Stimulated activated CD8-positive, alpha-beta memory T cell treated with anti-CD3 and anti-CD28 coated beads, Interleukin-2, amount 100 ng/mL, for 1 hour (primary cell): ENCODE measurements at places on chromosomes 5 and 9.

GRCh38 chr5:179994583-179995323 lies 76.8 kb downstream of the RNF130 start:
- no peak for DNase-seq

DNA sequence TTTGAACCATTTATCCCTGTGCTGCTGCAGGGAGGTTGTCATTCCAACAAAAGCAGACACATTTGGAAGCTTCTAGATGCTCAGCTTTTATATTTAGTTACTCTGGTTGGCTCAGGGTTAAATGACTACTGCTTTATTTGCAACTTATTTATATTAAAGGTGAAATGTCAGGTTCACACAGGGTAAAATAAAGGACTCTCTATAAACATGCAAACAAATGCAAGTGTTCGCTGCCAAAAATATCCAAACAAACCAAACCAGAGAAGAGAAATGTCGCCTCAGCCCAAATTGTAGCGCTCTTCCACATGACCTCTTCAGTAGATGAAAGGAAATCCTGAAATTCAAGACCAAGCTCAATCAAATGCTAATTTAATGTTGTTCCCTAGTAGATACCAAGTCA lies 57.0 kb upstream of the LIFR start:
- DNase-seq: no peak

- no peak for DNase-seq
Observed at GRCh38 chr5:73525606-73526203, 27.5 kb downstream of the BTF3 start.

GRCh38 chr9:33781736-33782135 lies 13.6 kb upstream of the PRSS3 start:
- no peak for DNase-seq

- DNase-seq: peak; percentile 6
Observed at GRCh38 chr5:73625944-73626811, at the start of gene ARHGEF28. Gene ARHGEF28, plus strand, starts transcription at chr5:73626196. Its CDS starts 58,656 bp downstream, at chr5:73684852.

GRCh38 chr5:73031839-73032238 lies 76.0 kb downstream of the FCHO2 start:
- DNase-seq: no peak

DNA sequence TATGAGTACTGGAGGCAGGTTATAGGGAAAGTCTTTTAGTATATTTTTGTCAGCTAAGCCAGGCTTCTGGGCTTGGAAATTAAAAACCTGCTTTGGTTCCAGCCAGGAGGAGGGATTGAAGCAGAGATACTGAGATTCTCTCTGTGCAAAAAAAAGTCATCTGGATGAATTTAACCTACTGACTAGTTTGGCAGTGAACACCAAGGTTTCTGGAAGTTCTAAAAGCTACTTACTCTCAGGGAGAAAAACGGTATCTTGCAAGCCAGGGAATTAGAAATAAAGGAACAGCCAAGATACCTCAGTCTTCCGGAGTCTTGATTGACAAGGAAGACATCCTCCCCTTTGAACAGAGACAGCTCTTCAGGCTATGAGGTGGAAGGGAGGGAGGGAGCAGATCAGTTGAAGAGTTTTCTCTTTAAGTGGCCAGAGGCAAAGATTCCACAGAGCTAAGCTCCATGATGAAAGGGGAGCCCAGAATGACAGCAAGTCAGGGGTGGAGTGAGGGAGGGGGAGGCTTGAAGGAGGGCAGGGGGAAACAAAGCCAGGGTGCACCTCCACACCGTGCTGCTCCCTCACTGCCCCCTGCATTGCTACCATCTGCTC lies 8.3 kb upstream of the ZBTB34 start:
- DNase-seq: no peak

GRCh38 chr9:120592210-120592609 lies 12.2 kb upstream of the CDK5RAP2 start:
- DNase-seq: no peak

DNA sequence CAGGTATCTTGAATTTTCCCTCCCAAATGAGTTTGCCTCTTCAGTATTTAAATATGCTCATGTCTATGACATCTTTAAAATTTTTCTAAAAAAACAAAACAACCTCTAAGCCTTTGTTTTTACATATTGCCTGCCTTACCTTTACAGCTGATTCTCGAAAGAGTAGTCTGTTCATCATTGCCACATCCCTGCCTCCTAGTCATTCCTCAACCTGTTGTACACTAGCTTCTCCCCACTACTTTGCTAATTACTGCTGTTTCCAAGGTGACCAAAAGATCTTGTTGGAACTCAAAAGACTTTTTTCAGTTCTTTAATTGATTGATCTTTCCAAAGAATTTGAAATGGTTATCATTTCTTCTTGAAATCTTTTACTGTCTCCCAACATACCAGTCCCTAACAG lies 1.9 kb upstream of the NADK2 start:
- DNase-seq: no peak

GRCh38 chr5:11452852-11453251 lies 451.4 kb downstream of the CTNND2 start:
- no peak for DNase-seq

DNA sequence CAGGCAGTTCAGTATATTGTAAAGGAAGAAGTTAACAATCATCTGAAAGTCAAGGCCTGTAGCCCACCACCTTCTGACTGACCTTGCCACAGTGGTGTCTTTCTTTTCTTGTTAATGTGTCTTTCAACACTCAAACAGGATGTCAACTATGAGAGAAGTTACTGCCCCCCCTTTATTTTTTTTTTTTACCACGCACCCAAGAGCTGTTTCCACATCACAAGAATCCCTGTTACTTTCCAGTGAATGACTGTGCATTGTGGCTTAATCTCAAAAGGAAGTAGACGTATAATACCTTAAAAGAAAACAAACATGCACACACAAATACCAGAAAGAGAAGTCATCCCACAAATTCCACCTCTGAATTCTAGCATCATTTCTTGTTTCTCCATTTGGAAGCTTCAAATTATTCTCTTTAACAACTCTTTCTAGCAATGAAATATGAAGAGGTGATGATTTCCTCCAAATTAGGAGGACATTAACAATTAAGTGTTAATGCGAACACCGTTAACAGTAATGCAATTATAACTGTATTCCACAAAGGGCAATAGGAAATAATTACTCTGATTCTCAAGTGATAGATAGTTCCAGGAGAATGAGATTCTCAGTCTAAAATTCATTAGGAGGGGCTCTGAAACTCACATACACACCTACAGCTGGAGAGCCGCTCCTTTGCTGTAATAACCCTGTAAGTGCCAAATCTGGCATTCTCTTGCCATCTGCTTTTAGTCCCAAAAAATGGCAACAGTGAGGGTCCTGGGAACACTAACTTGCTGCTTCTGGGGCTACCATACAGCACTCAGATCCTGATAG lies 201.0 kb downstream of the EFNA5 start:
- DNase-seq: no peak

GRCh38 chr5:143977891-143978461 lies 166.0 kb downstream of the HMHB1 start:
- DNase-seq: no peak

- no peak for DNase-seq
Observed at GRCh38 chr9:131266266-131267229, 9.8 kb downstream of the FAM78A start.

DNA sequence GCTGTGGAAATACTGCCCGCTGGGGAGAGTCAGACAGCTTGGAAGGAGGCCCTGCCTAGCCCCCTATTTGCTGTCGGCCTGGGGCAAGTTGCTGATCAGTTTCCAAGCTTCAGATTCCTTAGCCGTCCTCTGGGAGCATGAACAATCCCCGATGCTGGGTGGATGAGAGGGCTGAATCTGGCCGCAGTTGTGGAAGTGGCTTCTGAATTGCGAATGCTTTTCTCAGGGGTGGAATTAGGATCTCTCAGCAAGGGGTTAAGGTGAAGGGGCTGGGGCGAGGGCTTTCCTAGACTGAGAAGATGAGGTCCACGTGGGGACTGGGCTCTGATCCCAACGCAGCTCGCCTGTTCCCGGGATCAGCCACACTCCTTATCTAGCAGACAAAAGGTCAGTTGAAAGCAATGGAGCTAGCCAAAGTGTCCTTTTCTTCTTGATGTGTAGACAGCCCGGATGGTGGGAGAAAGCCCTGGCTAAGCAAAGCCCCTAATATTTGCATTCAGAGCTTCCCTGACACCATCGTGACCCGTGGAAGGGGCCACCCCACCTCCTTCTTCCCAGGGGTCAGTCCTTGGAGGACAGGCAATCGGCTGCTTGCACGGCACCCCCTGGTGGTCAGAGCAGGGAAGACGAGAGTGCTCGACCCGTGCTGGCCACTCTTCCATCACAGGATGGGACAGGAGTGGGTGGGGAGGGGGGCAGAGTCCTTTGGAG lies 54.9 kb downstream of the COL15A1 start:
- DNase-seq: peak; percentile 39

- DNase-seq: no peak
Observed at GRCh38 chr5:56253126-56253525, 20.0 kb upstream of the ANKRD55 start.

DNA sequence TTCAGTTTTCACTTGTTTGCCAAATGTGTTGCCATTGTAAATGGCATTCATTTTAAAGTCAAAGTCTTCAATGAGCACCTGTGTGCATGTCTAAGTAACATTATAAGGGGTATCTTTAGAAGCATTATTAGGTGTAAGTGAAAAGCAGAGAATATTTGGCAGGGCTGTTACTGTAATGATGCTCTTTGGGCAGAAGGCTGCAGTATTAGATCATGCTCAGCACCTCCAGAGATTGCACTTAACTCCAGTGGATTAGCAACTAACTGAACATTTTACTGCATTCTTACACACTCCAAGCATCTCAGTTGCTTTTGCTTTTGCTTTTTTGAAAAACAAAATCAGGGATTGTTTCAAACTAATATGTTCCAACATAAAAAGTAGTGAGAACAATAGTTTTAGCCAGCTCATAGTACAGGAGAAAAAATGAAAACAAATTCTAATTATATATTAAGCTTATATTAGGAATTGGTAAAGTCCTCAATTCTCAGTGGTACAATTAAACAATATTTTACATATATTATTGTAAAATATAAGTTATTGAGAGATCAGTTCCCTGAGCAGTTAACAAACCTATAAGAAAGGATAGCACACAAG lies 1740.9 kb upstream of the CDH9 start:
- no peak for DNase-seq

DNA sequence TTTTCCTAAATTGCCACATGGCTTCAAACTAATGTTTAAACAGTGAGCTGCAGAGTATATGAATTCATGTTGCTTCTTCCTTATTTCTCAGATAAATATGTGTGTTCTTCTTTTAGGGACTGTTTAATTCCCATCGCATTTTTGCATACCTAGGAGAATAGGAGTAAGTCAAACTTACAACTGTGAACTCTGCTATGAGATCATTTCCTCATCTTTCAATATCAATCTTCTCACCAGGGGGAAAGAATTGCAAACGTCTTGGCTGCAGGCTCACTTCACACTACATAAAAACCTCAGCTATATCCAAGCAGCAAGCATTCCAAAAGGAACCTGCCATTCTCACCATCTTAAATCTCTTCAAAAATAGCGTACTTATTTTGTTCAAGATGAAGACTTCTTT lies 271.0 kb downstream of the DNAH5 start:
- no peak for DNase-seq

GRCh38 chr5:56876327-56876726 lies 33.1 kb upstream of the SETD9 start:
- no peak for DNase-seq

DNA sequence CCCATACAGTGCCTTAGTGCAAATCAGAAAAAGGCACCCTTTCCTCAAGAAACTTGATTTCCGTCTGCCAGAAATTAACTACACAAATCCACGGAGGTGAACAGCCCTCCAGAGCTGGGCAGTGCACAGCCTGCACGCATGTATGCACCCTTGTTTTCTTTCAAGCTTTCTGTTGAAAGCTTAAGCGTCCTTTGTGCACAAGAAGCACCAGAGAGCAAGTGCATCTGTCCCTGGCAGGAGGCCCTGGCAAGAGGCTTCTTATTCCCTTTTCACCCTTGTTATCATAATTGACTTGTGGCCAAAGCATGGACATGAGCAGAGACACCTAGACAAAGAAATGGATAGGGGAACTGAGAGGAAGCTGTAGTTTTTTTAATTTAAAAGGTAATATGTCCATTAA lies 47.4 kb upstream of the ATG10 start:
- no peak for DNase-seq

DNA sequence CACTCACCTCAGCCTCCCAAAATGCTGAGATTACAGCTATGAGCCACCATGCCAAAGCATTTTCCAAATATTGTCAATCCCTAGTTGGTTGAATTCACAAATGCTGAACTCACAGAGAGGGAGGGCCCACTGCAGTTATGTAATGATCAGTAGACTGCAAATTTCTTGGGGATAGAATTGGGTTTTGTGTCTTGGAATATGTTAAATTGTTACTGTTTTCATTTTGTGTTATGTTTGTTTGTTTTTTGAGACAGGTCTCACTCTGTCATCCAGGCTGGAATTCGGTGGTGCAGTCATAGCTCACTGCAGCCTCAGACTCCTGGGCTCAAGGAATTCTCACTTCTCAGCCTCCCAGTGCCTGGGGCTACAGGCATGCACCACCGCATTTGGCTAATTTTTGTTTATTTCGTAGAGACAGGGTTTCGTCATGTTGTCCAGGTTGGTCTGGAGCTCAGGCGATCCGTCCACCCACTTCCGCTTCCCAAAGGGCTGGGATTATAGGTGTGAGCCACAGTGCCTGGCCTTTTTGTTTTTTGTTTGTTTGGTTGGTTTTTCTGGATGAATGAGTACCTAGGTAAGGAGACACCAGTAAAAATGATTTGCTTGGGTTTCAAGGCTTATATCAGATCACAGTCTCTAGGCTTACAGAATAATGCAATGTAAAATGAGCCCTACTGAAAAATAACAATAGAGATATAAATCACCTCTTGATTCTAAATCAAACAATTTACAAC lies 31.5 kb upstream of the LMNB1 start:
- no peak for DNase-seq

GRCh38 chr5:176901260-176902101 lies 2.3 kb upstream of the HK3 start:
- DNase-seq: no peak

GRCh38 chr9:26169708-26170107 lies 491.5 kb upstream of the TUSC1 start:
- no peak for DNase-seq

DNA sequence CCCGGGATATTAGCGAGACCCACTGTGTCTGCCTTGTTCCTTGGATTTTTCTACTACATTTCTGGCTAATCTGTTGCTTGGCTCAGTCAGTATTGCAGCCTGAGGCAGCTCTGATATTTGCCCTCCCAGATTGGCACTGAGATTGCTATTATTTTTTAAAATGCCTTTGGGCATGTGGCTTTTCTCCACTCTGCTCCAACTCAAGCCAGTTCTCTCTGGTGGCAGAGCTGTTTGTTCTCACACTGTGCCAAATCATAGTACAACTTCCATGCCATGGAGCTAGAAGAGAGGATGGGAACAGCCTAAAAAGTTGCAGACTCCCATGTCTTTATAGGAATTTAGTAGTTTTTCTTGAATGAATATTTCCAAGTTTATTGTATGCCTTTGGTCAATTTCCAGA lies 155.9 kb upstream of the ATP10B start:
- no peak for DNase-seq

DNA sequence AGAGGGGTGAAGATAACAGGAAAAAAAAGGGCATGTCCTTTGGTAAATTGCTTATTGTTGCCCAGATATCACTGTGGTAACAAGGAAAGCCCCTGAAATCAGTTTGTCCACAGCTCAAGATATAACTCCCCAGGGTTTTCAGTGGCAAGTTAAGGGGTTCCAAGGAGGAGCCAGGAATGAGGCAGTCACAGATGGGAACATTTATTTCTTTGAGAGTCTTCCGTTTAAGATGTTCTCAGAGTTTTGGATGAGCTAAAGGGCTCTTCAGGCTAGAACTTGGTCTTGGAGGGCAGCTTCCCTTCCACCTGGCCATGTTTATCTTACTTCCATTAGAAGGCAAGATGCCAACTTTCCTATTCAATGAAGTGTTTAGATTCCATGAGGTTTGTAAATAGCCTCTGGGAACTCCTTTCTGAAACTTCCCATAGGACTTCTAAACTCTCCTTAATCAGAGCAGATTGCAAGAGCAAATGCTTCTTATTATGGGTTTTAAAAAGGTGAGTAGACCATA lies 277.6 kb upstream of the TNC start:
- DNase-seq: no peak
